ENCODE measurements at places on chromosomes 6 and 20.
A peak's percentile ranks its signal among the peaks of the same experiment; 100 is the strongest.

GRCh38 chr6:108222504-108222903 lies 38.3 kb downstream of the SNX3 start:
- no peak for DNase-seq

DNA sequence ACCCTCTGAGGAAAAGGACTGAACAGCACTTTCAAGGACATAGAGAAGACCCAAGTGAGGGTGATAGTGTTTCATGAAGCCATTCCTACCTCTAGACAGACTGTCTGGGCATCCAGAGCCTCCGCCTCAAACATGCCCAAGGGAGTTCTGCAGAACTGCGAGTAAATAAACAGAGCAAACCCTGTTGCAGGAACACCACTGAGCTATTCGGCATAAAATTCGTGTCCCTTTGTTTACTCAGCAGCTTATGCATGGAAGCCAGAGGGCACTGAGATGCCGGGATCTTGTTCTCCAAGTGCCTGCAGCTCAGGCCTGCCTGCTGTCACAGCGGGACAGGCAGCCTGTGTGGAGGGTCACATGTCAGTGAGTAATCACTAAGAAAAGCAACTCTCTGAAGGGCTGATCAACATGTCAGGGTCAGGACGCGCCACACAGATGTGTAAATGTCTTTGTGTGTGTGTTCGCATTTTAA lies 164.9 kb upstream of the HEY2 start:
- DNase-seq = no peak

DNA sequence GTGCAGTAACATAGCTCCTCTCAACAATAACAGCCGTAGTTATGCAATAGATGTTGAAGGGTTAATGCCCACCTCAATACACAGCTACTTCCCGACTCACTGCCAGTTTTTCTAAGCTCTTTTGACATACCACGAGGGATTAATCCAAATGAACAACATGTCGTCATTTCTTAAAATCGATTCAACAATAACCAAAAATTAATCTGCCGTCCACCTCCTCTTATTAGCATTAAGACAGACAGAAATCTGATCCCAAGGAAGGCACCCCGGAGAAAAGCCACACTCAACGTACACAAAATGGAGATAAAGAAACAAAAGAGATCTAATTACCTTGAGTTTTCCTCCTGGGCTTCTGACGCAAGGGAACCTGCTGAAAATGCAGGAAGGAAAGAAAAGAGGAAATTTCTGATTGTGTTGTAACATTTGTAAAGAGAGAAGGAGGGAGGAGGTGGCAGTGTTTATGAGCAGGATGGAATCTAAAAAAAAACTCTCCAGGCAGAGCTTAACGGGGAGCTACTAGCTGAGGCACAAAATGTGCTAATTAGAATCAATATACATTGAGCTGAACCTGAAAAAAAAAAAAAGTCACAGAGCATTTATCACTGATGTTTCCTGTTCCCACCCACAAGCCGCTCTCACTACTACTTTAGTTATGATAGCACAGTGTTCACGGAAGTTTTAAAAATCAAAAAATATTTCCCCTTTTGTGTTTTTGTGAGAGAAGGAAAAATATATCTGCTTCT lies 109.3 kb downstream of the IPCEF1 start:
- DNase-seq = no peak

DNA sequence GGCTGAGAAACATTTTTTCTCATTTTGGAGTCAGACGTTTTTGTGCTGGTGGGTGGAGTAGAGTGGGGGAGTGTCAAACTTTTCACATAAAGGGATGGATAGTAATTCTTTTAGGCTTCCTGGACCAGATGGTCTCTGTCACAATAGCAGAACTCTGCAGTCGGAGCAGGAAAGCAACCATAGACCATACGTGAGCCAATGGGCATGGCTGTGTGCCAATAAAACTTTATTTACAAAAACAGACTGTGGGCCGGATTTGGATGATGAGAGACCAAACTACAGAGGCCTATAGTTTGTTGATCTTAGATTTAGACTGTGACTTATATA lies 70.8 kb upstream of the SLC22A23 start:
- no peak for DNase-seq

- peak; percentile 67 for DNase-seq
Measured at GRCh38 chr6:11712760-11713159, 65.8 kb downstream of the ADTRP start.

Data from activated T-cell treated with anti-CD3 and anti-CD28 coated beads, Interleukin-2, amount 50 U/mL, for 24 hours (primary cell).